M059J (cell line): ENCODE measurements at places on chromosomes 5 and 9. TPM values are rescaled to one million over a fixed set of nuclear protein-coding genes. Genes with fewer than 3 reads are reported as not detected.

The MYMK gene
- total RNA-seq = not detected in 2 replicates

The DMRTA1 gene
- total RNA-seq = 2.4 and 3.1 TPM in 2 replicates

The C9orf50 gene
- total RNA-seq = 0.10 TPM in 1 of 2 replicates, not detected in the other

The NKD2 gene
- 0.17 and 0.32 TPM in 2 replicates for total RNA-seq

The CNTNAP3B gene
- 0.62 TPM in 2 replicates for total RNA-seq

The SNCB gene
- total RNA-seq = not detected in 2 replicates

The PSD2 gene
- 0.15 TPM in 1 of 2 replicates, not detected in the other for total RNA-seq
